ENCODE measurements at places on chromosomes 5 and 9.

GRCh38 chr5:133489632-133490031, 122.7 kb downstream of the FSTL4 start:
- no peak for DNase-seq

DNA sequence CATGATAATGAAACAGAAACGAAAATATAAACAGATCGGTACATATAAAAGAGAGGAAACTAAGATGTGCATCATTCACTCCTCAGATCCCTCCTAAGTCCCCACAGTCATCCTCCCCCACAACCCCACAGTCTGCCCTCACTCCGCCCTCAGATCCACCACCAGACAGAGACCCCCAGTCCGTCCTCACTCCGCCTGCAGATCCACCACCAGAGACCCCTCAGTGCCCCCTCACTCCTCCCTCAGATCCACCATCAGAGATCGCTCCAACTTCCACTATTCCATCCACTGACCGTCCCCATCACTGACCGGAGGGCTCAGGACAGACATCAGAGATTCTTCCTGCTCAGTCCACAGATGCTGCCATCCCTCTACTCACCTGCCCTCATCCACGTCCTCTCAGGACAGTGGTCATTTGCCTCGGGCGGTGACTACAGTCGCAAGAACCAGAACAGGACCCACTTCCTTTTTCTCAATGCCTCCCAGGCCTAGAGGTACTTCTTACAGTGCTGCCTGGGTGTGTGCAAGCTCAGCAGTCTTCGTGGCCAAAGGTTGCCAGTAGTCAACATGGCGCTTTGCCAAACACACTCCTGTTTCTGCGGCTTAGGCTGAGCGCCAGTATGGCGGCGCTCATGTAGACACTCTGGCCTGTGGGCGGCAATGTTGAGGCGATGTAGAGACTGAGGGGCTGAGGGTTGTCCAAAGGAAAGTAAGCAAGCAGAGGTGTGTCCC, 8.3 kb upstream of the SPATA31C1 start:
- no peak for DNase-seq

GRCh38 chr5:58484505-58484904, 6.7 kb upstream of the GAPT start:
- no peak for DNase-seq

DNA sequence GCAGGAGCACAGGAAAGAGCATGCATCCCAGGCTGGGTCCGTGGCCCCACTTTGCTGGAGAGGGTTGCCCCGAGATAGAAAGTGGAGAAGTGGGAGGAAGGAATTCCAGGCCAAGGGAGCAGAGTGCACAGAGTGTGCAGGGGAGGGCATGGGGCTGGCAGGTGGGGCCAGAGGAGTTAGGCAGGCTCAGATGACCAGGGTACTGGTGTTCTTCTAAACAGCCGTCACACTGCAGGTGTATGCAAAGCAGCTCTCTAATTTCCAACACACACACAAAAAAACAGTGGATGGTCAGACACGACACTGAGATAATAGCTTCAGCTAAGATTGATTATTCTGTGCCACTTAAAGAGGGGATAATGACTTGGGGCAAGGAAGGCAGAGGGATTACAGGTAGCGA, 212.2 kb downstream of the MTRR start:
- DNase-seq: no peak

- DNase-seq: no peak
These were observed 49.8 kb downstream of the PRRC1 start for GRCh38 chr5:127567026-127567768.

DNA sequence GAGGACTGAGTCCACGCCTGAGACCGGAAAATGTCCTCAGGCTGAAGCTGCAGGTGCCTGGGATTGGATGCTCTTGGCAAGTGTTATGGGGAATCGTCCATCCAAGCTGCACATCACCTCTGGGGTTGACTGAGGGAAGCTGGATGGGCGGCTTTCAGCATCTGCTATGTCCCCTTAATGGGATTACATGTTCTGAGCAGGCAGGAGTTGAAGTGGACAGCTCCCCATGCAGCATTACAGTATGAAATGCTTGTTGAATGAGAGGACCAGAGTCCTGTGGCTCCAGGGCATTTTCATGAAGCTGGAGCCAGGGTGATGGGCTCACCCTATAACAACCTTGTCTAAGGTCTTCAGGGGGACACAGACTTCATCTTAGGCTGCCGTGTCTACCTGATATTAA, 270.9 kb downstream of the HSPA4 start:
- DNase-seq: no peak

DNA sequence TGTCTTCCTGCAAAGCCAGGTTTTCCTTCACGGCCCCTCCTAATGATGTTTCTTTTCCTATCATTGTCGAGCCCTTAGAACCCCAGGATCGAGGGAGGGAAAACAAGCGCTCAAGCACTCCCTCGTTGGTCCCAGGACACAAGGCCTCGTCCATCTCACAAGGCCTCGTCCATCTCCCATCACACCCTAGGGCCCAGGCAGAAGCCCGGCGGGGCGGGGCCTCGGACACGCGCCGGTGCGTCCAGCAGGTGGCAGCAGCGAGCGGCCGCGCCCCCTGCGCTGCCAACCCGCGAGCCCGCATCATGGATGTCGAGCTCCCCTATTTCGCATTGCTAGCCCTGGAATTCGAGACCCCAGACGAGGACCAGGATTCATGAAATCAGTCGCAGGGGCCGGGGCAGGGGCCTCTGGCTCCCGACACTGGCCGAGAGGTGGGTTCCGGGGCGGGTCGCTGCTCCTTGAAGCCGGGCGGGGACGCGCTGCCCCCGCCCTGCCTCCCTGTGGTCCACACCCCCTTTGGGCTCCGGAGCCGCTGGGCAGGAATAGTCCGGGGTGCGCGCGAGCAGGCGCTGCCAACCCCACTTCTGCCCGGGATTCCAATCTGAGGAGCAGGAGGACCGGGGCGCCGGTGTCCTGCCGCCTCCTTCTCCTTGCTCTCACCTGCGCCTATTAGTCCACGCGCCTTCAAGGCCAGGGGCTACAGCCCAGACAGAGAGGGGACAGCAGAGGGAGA, at the start of gene ABLIM3:
TSS of gene ABLIM3 (plus strand) at position 270 of the 733 bp plus-strand sequence. CDS start 603 bp downstream, outside the sequence.
- DNase-seq: peak; percentile 83

GRCh38 chr9:20880271-20880670, 151.2 kb downstream of the HACD4 start:
- no peak for DNase-seq

DNA sequence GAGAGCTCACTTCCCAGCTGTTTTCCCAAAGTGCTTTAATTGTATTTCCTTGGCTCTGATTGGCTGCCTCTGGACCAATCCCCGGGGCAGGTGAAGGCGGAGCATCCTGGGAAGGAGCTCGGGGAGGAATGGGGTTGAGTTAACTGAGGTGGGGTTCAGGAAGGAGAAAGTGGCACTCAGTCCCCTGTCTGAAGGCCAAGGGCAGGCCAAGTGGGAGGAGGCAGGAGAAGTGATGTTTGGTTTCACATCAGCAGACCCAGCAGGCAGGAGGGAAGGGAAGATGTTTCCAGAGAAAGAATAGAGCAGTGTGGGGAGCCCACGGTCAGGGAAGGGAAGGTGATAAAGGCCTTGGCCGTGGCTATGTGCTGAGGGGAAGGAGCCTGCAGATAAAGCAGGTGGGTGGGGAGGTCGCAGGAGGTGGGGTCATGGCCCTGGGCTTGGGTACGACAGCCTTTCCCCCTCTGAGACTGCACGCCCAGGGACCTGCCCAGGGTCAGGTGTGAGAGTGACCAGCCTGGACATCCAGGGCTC, 3.1 kb downstream of the TSPAN17 start:
- DNase-seq: no peak

- no peak for DNase-seq
These were observed 157.0 kb downstream of the DENND1A start for GRCh38 chr9:123772967-123773366.

DNA sequence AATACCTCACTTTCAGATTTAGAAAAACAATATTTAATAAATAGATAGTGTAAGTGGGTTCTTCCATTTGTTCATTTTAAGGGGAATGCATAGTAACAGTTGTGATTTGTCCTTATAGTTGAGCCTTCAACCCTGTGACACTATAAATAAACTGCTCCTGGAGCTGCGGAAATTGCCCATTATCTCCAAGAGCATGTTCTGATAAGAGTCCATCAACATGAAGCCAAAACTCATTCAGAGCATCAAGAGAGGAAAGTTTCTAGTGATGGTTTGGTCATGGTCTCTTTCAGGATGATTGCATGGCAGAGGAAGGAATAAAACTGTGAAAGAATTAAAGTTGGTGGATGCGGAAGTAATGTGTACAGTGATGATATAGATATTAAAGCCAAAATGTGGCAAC, 772.1 kb upstream of the DMAC1 start:
- DNase-seq: no peak

DNA sequence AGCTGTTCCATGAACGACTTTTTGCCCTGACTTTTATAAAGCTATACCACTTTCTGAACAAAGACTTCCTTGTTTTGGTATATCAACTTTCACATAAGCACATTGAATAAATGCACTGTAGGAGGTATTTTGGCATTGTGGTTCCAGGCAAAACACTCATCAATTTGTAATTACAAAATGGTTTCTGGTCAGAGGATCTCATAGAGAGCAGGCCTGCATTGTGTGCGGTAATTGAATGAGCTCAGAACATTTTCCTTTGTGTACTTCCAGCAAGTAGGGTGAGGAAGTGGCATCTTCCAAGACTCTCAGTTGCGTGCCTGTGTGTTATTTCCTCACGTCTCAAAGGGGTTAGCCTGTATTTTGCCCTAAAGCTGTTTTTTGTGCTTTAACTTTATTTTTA, 89.2 kb downstream of the PDE6A start:
- no peak for DNase-seq

GRCh38 chr5:74098456-74098855, 472.5 kb downstream of the ARHGEF28 start:
- DNase-seq: no peak

DNA sequence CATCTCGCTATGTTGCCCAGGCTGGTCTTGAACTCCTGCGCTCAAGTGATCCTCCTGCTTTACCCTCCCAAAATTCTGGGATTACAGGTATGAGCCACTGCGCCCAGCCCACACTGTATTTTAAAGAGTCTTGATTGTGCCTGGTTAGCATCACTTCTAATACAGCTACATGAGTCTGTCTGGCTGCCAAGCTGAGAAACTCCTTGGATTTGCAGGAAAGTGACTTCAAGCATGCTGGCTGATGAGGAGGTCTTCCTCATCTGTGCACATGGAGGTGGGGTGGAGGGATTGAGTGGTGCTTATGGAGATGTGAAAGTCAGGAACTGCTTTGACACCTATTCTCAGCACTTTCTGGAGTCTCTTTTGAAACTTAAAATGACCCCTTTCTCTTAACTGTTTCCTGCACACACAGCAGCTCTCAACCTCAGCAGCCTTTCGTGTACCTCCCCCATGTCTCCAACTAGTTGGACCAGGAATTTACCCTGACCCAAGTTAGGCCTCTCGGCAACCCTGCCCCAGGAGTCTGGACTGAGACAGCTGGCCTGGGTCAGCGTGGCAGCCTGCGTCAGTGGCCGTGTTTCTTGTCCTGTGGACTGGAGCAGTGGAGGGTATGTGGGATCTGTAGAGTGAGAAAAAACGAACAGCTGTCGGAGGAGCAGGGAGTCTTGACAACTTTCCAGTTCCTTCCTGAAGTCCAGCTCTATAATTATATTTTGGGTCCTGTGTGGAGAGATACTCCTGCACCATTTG, 72.5 kb downstream of the ACER2 start:
- no peak for DNase-seq

Measured in type B pancreatic cell (in vitro differentiated cells).